ENCODE measurements at places on chromosomes 5 and 9.

DNA sequence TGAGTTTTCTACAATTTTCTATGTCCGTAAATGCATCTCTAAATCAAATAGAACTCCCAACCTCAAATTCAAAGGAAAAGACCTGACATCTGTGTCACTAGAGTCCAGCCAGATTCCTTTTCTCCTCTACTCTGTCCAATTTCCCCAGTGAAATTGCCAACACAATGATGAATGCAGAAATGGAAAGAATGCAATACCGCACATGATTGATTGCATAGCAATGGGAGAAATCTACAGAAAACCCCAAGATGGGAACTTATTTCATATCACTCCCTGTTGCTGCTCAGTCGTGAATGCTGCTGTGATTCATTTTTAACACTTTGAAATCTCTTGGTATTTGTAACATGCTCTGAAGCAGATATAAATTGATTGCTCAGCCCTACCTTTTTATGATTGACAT lies 355.1 kb upstream of the TUSC1 start:
- DNase-seq, result no peak

DNA sequence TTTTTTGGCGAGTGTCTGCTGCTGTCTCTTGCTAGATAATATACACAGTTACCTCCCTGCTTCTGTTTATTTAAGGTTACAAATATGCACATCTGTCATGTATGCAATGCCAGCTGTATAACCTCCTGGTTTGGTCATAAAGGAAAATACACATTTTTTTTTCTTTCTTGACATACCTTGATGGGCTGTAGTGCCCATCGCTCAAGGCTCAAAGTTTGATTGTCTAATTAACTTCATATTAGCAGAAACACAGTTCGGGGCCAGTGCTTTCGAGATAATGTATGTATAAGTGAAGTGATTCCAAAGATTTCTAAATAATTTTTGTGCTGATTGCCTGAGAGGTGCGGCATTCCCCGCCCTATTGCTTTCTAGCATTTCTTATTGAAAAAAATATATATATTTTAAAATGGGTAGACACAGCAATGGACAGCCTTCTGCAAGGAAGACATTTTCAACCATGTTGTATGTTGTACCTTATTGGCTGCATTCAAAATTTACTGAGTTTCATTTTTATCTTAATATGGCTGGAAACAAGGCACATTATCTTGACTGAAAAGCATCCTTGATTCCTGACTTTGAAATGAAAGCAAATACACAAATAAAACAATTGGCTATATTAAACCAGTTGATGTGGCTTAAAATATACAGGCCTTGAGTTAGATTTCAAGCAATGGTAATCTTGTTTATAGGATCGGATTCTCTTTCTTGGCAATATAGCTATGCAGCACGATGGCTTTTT lies 206.2 kb downstream of the MEF2C start:
- no peak for DNase-seq

GRCh38 chr5:54453046-54453445 lies 2.5 kb upstream of the HSPB3 start:
- no peak for DNase-seq

DNA sequence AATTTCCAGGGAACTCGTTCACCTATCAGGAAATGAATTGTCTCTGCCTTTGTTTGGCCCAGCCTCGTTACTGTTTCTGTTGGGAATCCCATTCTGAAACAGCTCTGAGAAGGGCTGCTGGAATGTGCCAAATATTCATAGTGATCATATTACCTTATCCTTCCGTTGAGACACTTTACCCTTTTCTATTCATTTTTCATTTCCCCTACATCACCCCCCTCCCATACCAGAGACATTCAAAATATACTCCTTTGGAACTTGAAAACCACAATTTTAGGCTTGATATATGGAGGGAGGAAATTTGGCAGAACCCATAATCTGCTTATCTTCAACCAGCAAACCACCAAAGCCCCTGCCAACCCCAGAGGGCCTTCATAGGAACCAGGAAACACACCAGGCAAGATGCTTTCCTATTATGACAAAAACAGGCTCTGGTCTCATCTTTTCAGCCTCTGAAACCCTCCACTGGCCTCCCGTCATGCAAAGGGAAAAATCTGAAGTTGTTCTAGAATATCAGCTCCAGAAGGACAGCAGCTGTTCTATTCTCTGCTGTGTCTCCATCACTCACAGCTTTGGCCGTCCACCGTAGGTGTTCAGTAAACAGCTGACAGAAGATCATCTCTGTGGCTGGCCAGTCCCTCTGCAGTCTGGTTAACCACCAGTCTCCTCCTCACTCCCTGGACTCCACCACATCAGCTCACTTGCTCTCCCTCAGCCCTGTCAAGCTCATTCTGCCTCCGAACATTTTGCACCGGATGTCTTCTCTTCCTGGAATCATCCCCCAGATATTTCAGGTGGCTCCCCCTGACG lies 217.2 kb upstream of the WWC1 start:
- DNase-seq, result no peak

DNA sequence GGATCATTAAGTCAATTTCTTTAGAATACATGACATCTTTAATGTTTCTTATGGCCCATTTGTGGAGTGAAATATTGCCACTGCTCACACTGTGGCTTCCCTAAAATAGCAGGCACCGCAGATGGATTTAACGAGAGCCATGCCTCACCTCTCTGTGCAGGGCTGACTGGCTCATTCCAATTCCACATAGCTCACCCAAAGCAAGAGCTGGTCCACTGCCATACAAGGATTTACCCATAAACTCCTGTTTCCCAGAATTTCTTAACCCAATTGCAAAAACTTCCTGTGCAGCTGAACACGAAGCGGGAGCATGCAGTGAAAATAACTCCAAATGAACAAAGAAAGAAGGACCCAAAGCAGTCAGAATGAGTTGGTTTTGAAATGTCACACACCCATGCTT lies 159.5 kb downstream of the BAAT start:
- DNase-seq, result no peak

GRCh38 chr5:76152161-76152560 lies 69.0 kb downstream of the SV2C start:
- no peak for DNase-seq

GRCh38 chr5:42953041-42953440 lies 87.1 kb downstream of the ANXA2R start:
- no peak for DNase-seq

Measured in activated naive CD4-positive, alpha-beta T cell (primary cell).